A549 treated with AZD2906 at 1 μM for 4 hours (cell line): ENCODE measurements at places on chromosomes 16 and 17. TPM values are rescaled to one million over a fixed set of nuclear protein-coding genes. Genes with fewer than 3 reads are reported as not detected.

LRRC37A gene
- 0.80 to 1.2 TPM (median 0.94 TPM) in 5 replicates for total RNA-seq

SCGB1C2 gene
- not detected in 5 replicates for total RNA-seq

CCDC47 gene
- 88.4 to 136 TPM (median 94.2 TPM) in 5 replicates for total RNA-seq

TNFAIP1 gene
- total RNA-seq: 41.0 to 50.2 TPM (median 46.4 TPM) in 5 replicates

MPV17L gene
- total RNA-seq: 4.7 to 6.3 TPM (median 5.2 TPM) in 5 replicates

SLC16A6 gene
- 0.29 to 0.49 TPM (median 0.31 TPM) in 5 replicates for total RNA-seq

KRT14 gene
- total RNA-seq: 0.07 to 0.11 TPM (median 0.08 TPM) in 4 of 5 replicates, not detected in the other

COL1A1 gene
- 6.3 to 11.2 TPM (median 8.9 TPM) in 5 replicates for total RNA-seq

B4GALNT2 gene
- total RNA-seq: 0.27 to 0.62 TPM (median 0.38 TPM) in 5 replicates

KRT12 gene
- total RNA-seq: not detected in 5 replicates

CNTNAP4 gene
- total RNA-seq: not detected in 5 replicates

RNU2-1 gene
- total RNA-seq: not detected in 5 replicates

CA4 gene
- 0.11 to 0.28 TPM (median 0.21 TPM) in 4 of 5 replicates, not detected in the other for total RNA-seq

SEPTIN12 gene
- total RNA-seq: 0.24 TPM in 1 of 5 replicates, not detected in the others

SLC5A11 gene
- total RNA-seq: 0.25 to 0.40 TPM (median 0.31 TPM) in 5 replicates

KRTAP4-1 gene
- total RNA-seq: 0.08 to 0.13 TPM in 2 of 5 replicates, not detected in the others

KRTAP4-9 gene
- total RNA-seq: not detected in 5 replicates

ENPP7 gene
- not detected in 5 replicates for total RNA-seq

EPX gene
- 0.03 TPM in 1 of 5 replicates, not detected in the others for total RNA-seq

TPPP3 gene
- 8.4 to 16.1 TPM (median 13.5 TPM) in 5 replicates for total RNA-seq

CCDC102A gene
- total RNA-seq: 5.9 to 9.3 TPM (median 8.4 TPM) in 5 replicates

SLC16A11 gene
- total RNA-seq: not detected in 5 replicates

DHX58 gene
- 0.37 to 0.79 TPM (median 0.39 TPM) in 5 replicates for total RNA-seq

HEXD gene
- total RNA-seq: 11.2 to 14.8 TPM (median 13.6 TPM) in 5 replicates

SHCBP1 gene
- 30.4 to 40.3 TPM (median 36.0 TPM) in 5 replicates for total RNA-seq

OR2C1 gene
- not detected in 5 replicates for total RNA-seq

GPR142 gene
- total RNA-seq: not detected in 5 replicates

MT1G gene
- total RNA-seq: not detected in 5 replicates

TAT gene
- total RNA-seq: 0.03 to 0.15 TPM (median 0.05 TPM) in 4 of 5 replicates, not detected in the other

GLIS2 gene
- 18.7 to 26.8 TPM (median 25.8 TPM) in 5 replicates for total RNA-seq

KCNH4 gene
- 0.18 to 0.36 TPM (median 0.31 TPM) in 5 replicates for total RNA-seq

ERN2 gene
- total RNA-seq: not detected in 5 replicates

WNT9B gene
- 0.02 to 0.05 TPM in 2 of 5 replicates, not detected in the others for total RNA-seq

CACNG5 gene
- not detected in 5 replicates for total RNA-seq

GINS2 gene
- total RNA-seq: 28.5 to 31.5 TPM (median 30.1 TPM) in 5 replicates

CDR2L gene
- 72.0 to 93.7 TPM (median 89.5 TPM) in 5 replicates for total RNA-seq

ZNF629 gene
- 16.0 to 19.7 TPM (median 17.4 TPM) in 5 replicates for total RNA-seq
